ENCODE measurements at places on chromosomes 5 and 9.
A peak's percentile ranks its signal among the peaks of the same experiment; 100 is the strongest.

- no peaks in the 10 kb centered on the region for H3K36me3 ChIP-seq
- no peak for DNase-seq
- H3K27ac ChIP-seq, result no peak overlapping the region
- H3K4me3 ChIP-seq, result no peak overlapping the region
- no peaks in the 10 kb centered on the region for H3K27me3 ChIP-seq
These were observed 50.1 kb downstream of the TSPAN17 start for GRCh38 chr5:176697267-176697933.

DNA sequence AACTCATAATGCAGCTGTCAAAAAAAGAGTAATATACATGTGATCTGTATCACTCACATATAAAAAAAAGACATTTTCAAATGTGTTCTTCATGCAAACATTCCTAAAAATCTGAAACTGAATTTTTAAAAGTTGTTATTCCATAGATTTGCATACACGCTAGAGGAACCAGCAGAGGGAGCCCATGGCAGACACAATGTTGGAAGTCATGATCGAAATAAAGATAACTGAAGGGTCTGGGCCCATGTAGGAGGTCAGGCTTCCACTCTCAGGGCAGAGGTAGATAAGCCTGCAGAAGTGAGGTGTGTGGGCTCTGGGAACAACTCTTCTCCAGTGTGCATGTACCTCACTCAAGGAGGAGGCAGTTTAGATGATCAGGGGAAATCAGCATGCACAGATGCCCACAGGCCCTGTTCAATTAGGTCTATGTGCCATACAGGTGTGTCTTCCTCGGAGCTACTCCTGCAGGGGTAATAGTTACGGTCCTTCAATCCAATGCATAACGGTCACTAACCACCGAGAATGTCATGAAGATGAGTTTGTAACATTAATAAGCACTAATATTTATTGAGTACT is 208.6 kb downstream of the EPB41L4A start:
- H3K27me3 ChIP-seq, result no peaks in the 10 kb centered on the region
- H3K4me1 ChIP-seq, result no peaks in the 10 kb centered on the region
- H3K27ac ChIP-seq, result no peak overlapping the region
- no peaks in the 10 kb centered on the region for H3K36me3 ChIP-seq
- H3K4me3 ChIP-seq, result no peak overlapping the region

GRCh38 chr9:122263699-122264349 is 816 bp downstream of the RBM18 start:
- H3K4me1 ChIP-seq, result 0 out of 2 replicates have a peak, but pooled peaks cover 3% of the 10 kb centered on the region
- peak overlapping the region; percentile 99 for H3K27ac ChIP-seq
- no peaks in the 10 kb centered on the region for H3K27me3 ChIP-seq
- no peak for DNase-seq

GRCh38 chr5:6471252-6471651 is 22.6 kb downstream of the UBE2QL1 start:
- H3K27me3 ChIP-seq, result peaks cover 2% of the 10 kb centered on the region
- no peak for DNase-seq
- no peak overlapping the region for H3K27ac ChIP-seq
- no peaks in the 10 kb centered on the region for H3K4me1 ChIP-seq

DNA sequence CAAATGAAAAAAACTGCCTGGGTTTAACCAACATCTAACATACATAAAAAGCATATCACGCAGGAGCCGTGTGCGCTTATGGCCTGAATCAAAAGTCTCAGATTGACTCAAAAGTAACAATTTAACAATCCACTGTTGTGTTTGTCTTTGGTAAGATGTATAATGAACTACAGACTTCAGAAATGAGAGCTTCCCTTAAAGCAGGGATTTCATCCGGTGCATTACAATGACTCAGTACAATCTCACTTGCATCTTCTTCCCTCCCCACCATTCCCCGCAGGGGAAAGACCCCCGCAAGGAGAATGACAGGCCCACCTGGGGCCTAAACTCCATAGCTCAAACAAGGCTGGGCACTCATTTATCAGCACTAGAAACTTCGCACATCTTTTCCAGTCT is 1.4 kb downstream of the ZFR start:
- no peak for DNase-seq
- H3K27me3 ChIP-seq, result no peaks in the 10 kb centered on the region
- peaks cover 19% of the 10 kb centered on the region for H3K4me1 ChIP-seq
- peak overlapping the region; percentile 98 for H3K4me3 ChIP-seq
- no peaks in the 10 kb centered on the region for H3K36me3 ChIP-seq

DNA sequence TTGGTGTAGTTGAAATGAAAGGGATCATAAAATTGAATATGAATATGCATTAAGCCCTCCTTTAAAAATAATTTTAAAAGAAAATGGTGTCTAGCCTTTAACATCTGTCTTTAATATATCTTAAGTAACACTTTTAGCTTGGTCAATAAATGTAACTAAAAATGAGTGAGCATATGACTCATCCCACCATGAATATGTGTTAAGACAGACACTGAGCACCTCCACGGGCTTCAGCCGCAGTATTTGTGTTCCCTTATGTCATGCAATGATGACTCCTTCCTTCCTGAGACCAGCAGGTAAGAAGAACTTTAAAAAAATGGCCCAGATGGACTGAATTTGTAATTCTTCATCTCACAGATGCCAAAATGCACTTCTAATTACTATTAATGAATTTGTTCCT is 563.2 kb downstream of the NR2F1-AS1 start:
- H3K36me3 ChIP-seq, result no peaks in the 10 kb centered on the region
- no peaks in the 10 kb centered on the region for H3K27me3 ChIP-seq

- no peaks in the 10 kb centered on the region for H3K27me3 ChIP-seq
- no peaks in the 10 kb centered on the region for H3K36me3 ChIP-seq
- DNase-seq, result no peak
- H3K4me1 ChIP-seq, result no peaks in the 10 kb centered on the region
These were observed 4.1 kb downstream of the LMX1B start for GRCh38 chr9:126617823-126618165.

GRCh38 chr9:95206143-95206542 is 111.4 kb downstream of the FANCC start:
- H3K4me3 ChIP-seq, result no peak overlapping the region
- no peaks in the 10 kb centered on the region for H3K36me3 ChIP-seq
- H3K4me1 ChIP-seq, result peaks cover 38% of the 10 kb centered on the region
- no peak for DNase-seq

DNA sequence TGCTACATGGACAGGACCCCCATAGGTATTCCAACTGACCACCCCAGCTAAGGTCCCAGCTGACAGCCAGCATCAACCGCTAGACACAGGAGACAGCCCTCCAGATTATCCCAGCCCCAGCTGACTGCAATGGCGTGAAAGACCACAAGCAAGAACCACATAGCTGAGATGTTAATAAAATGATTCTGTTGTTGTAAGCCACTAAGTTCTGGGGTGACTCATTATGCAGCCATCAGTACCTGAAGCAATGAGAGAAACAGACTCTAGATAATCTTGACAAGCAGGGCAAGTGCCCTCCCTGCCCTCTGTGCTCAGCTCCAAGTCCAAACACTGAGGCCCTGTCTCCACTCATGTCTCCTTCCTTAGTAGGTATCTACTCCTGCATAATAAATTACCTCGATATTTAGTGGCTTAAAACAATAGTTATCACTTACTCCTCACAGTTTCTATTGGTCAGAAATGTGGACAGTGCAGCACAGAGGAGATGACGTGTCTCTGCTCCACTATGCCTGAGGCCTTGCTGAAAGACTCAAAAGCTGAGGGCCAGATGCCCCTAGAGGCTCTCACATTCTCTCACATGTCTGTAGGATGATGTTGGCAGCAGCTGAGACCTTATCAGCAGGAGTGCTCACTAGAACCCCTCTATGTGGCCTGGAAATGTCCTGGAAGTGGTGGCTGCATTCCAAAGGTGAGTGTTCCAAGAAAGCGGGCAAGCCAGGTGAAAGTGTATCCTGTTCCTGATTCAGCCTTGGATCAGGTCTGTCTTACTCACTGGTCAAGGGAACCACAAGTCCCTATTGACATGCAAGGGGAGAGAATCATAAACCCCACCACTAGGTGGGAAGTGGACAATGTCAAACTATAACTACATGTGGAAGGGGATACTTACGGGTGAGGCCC is 2.5 kb downstream of the MGAT1 start:
- no peak overlapping the region for H3K27ac ChIP-seq
- no peaks in the 10 kb centered on the region for H3K27me3 ChIP-seq
- no peak overlapping the region for H3K4me3 ChIP-seq

- DNase-seq, result no peak
- no peak overlapping the region for H3K27ac ChIP-seq
- no peaks in the 10 kb centered on the region for H3K36me3 ChIP-seq
- no peak overlapping the region for H3K4me3 ChIP-seq
- no peaks in the 10 kb centered on the region for H3K4me1 ChIP-seq
- no peaks in the 10 kb centered on the region for H3K27me3 ChIP-seq
These were observed 33.3 kb downstream of the FBXO10 start for GRCh38 chr9:37542895-37543294.

DNA sequence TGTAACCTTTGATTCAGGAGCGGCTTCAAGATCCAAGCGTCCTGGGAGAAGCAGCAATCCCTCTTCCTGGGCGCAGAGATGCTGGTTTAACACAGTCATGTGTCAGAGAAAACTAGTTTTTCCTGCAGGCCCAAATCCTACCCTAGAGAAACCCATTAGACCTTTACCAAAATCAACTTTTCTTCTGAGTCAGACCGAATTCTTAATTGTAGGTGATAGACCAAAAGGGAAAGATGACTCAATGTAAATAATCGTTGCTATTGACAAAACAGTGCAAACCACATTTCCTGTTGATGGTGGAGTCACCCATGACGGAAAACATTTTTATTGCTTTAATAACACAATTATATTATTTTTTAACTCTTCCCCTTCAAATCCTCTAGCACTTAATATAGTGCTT is 40.1 kb downstream of the SLC1A1 start:
- no peak for DNase-seq
- H3K27ac ChIP-seq, result no peak overlapping the region
- H3K27me3 ChIP-seq, result no peaks in the 10 kb centered on the region
- no peaks in the 10 kb centered on the region for H3K36me3 ChIP-seq
- H3K4me1 ChIP-seq, result no peaks in the 10 kb centered on the region

DNA sequence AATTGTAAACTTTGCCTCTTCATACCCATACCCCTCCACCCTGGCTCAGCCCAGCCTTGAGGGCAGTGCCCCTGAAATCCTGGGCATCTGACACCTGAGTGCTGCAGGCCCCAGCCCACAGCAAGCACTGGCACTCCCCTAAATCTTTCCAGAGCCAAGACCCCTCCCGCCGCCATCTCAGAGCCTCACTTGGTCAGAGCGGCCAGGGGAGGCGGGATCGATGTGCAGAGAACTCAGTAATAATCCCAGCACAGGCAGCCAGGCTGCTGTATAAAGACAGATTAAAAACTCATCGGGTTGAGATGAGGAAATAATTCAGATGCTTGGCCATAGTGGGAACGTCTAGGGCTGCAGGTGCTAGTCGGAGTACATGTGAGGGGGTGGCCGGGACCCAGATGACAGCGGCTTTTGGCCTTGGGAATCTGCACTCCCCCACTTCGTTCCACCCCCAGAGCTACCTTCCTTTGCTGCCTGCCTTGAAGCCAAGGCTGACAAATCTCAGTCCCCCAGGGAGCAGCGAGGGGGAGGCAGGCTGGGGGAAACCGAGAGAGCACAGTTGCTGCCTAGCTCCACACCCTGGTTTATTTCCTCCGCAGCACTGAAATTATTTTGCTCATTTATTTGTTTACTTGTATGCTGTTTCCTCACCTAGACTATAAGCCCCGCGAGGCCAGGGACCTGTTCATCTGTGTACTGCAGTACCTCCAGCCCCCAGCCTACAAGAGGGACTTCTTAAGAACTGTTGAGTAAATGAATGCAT is 19.5 kb upstream of the ARAP3 start:
- H3K4me1 ChIP-seq, result peaks cover 15% of the 10 kb centered on the region
- no peak for DNase-seq
- peaks cover 1% of the 10 kb centered on the region for H3K27me3 ChIP-seq
- H3K36me3 ChIP-seq, result no peaks in the 10 kb centered on the region
- no peak overlapping the region for H3K27ac ChIP-seq

- H3K4me3 ChIP-seq, result no peak overlapping the region
- no peaks in the 10 kb centered on the region for H3K36me3 ChIP-seq
- H3K4me1 ChIP-seq, result no peaks in the 10 kb centered on the region
- H3K27ac ChIP-seq, result no peak overlapping the region
- DNase-seq, result no peak
- H3K27me3 ChIP-seq, result no peaks in the 10 kb centered on the region
These were observed 7.1 kb downstream of the LCP2 start for GRCh38 chr5:170290498-170290897.

- no peak overlapping the region for H3K4me3 ChIP-seq
- no peaks in the 10 kb centered on the region for H3K27me3 ChIP-seq
- no peak overlapping the region for H3K27ac ChIP-seq
- no peaks in the 10 kb centered on the region for H3K36me3 ChIP-seq
- 0 out of 2 replicates have a peak, but pooled peaks cover 5% of the 10 kb centered on the region for H3K4me1 ChIP-seq
These were observed 19.9 kb upstream of the SVEP1 start for GRCh38 chr9:110599468-110599867.

- H3K4me3 ChIP-seq, result no peak overlapping the region
- no peaks in the 10 kb centered on the region for H3K36me3 ChIP-seq
- DNase-seq, result no peak
- H3K27ac ChIP-seq, result no peak overlapping the region
These were observed 215.3 kb downstream of the SPOCK1 start for GRCh38 chr5:137283801-137284200.

Measured in Caco-2 (cell line).